Esophagus squamous epithelium (tissue), 5 donors: ENCODE measurements at places on chromosomes 6 and 20.

- no peak for DNase-seq
Measured at GRCh38 chr6:144870782-144871181, 585.6 kb downstream of the UTRN start.

GRCh38 chr6:25346064-25346463 is 66.9 kb downstream of the CARMIL1 start:
- no peak for DNase-seq

DNA sequence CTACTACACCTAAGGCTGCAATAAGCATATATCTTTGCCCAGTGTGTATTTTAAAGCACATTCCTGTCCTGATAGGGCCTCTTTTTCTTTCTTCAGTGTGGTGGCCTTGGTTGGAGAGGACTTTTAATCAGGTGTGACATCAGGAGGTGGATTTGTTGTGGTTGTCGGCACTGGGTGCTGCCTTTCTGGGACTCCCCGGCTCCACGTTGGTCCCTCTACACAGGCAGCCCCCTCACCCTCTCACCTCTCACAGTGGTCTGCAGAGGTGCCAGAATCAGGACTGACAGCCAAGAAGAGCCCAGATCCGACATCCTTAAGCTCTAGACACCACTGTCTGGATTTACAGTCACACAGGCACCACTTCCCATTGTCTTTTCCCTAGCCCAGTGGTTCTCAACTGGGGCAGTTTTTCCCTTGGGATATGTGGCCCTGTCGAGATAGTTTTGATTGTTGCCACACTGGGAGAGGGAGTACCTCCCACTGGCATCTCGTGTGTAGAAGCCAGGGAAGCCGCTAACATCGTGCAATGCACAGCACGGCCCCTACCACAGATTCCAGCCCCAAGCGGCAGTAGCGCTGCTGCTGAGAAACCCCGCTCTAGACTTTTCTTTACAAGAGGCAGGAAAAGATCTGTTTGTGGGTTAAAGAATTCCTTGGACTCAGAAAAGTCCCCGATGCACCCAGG is 314.1 kb downstream of the QKI start:
- DNase-seq, result no peak

GRCh38 chr6:30641048-30641447 is 5.9 kb upstream of the C6orf136 start:
- DNase-seq, result no peak

- no peak for DNase-seq
Measured at GRCh38 chr6:21431526-21431925, 162.0 kb upstream of the SOX4 start.
